ENCODE measurements at places on chromosomes 12 and 14.

GRCh38 chr12:38919191-38919590 is 13.8 kb upstream of the CPNE8 start:
- DNase-seq, result no peak

- DNase-seq, result no peak
Measured at GRCh38 chr12:74899031-74899829, 310.4 kb downstream of the KCNC2 start.

GRCh38 chr12:911191-911826 is 38.2 kb downstream of the RAD52 start:
- DNase-seq, result no peak

GRCh38 chr14:102949801-102950451 is 27.5 kb downstream of the AMN start:
- no peak for DNase-seq

DNA sequence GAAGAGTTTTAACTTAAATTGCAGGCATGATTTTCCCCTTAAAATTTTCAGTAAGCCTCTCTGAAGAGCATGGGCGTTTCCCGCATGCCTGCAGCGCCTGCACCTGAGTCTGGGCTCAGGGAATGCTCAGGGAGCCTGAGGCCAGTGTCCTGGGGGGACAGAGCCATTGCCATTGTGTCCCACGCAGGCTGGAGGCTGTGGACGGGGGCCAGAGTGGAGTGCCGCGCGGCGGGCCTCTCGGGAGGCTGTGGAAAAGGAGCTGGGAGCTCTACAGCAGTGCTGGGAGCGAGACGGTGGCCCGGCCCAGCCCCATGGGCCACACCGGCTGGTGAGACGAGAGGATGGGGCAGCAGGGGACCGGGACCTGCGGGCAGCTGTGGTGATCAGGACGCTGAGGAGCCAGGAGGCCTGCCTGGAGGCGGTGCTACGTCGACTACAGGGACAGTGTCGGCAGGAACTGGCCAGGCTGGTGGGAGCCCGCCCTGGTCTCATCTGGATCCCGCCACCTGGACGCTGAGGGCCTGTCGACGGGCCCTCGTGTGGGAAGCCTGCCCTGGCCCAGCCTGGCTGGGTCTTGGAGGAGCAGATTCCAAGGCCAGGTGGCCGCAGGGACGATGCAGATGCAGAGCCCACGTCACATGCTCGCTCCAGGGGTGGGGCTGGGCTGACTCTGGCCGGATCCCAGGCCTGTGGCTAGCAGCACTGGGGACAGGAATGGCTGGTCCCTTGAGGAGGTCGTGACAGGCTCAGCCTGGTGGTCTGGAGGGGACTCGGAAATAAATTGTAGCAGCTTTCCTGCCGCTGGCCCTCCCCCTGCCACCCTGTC is 7.6 kb downstream of the TEDC1 start:
- no peak for DNase-seq

GRCh38 chr12:116213014-116213413 is 64.5 kb downstream of the MED13L start:
- no peak for DNase-seq

- no peak for DNase-seq
Measured at GRCh38 chr14:81993432-81993831, 459.8 kb upstream of the SEL1L start.

DNA sequence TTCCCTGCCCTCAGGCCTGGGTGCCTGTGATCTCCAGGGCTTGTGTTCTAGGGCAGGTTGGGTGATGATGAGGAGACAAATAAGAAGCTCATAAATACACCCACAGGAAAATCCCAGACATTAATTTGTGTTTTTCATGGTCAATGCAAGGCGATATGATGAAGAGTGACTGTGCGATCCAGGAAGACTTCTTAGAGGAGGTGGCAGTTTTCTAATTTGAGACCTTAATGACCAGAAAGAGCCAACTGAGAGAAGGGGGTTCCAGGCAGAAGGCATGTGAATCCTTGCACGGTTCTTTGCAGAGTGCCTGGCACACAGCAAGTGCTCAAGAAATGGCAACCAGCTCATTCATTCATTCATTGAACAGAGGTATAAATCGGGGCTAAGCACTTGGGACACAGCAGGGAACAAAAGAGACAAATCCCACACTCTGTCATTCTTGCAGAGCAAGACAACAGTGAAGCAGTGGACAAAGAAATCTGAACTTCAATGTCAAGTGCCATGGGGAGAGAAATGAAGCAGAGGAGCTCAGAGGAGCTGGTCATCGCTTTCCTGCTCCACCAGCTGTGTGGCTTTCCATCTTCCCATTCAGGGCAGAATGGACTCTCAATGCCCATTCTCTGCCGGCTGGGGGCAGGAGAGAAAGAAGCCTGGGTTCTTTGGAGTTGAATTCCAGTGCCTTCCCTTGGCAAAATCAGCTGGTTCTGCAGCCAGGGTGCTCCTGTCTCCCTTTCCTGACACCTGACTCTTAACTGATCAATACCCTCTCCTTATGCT is 128.3 kb downstream of the AACS start:
- DNase-seq, result peak; percentile 16

GRCh38 chr14:73744874-73745529 is 30.8 kb upstream of the PNMA1 start:
- DNase-seq, result no peak

- no peak for DNase-seq
Measured at GRCh38 chr12:124402248-124403066, 107.6 kb downstream of the RFLNA start.

GRCh38 chr12:68240079-68240478 is 13.3 kb downstream of the IL22 start:
- no peak for DNase-seq

DNA sequence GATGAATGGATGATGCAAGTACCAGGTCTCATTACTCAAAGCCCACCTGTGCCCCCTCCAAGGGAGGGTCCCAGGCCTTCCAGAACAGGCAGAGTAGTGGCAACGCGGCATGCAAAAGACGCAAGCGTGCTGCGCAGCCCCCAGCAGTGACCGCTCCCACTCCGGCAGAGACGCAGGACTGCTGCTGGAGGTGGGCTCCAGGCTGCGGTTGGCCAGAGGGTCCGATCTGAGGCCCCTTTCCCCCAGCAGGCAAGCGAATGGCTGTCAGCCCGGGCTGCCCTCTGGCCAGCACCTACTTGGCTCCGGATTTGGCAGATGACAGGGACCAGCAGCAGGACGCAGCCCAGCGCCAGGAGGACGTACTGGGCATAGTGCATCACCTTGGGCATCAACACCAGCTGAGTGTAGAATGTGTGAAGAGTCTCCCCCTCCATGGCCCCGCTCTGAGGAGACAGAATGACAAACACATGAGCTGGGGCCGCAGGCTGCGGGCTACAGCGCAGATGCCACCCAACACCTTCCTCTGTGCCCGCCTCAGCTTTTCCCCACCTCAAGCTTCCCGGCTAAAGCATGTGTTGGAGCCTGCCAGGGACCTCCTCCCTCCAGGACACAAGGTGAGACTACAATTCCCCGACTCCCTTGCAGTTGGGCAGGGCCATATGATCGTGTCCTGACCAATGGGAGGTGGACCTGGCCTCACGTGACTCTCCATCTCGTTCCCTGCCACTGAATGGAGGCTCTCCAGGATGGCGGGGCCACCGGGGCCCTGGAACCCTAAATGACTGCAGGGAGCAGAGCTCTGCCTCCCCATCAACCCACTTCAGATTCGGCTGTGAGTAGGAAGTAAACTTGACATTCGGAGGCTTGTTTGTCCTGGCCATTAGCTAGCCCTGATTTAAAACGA is 77.4 kb downstream of the SCARB1 start:
- peak; percentile 90 for DNase-seq

All from NCI-H510A (cell line).